K562 (cell line): ENCODE measurements at places on chromosomes 7 and 10. TPM values are rescaled to one million over a fixed set of nuclear protein-coding genes. Genes with fewer than 3 reads are reported as not detected.

- H3K4me3 ChIP-seq = no peak overlapping the region
- peaks cover 4% of the 10 kb centered on the region; the same call in 2 of the 3 replicates for H3K4me1 ChIP-seq
Measured at GRCh38 chr7:139675127-139676125, 102.4 kb downstream of the HIPK2 start.

The CRHR2 gene
- polyA plus RNA-seq = not detected in 2 replicates

DNA sequence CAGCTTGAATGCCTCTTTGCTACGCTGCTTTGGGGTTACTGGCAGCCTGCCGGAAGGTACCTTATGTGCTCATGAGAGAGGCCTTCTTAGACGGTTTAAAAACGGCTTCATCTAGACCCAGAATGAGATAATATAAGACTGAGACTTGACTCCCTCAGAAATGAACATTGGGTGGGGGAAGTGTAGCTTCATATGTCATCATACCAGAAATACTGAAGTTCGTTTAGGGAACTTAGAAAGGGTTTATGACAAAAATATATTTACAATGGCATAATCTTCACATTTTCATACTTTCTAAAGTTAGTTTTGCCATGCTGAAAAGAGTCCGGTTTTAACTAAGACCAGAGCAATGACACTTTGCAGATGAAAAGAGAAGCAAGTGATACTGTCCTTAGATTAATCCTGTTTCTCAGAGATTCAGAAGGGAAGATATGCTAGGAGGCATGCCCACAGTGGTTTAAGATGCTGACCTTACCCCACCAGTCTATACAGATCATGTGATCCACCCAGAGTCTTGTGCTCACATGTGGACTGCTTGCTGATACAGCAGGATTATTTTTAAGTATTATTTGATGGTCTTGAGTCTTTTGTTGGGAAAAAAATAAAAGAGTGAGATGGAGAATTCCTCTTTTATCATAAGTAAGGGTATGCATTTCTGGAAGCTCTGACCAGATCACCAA lies 40.8 kb upstream of the HGF start:
- no peak overlapping the region for H3K27ac ChIP-seq
- no peak for DNase-seq
- no peaks in the 10 kb centered on the region for H3K27me3 ChIP-seq
- H3K36me3 ChIP-seq = no peaks in the 10 kb centered on the region
- no peaks in the 10 kb centered on the region for H3K4me1 ChIP-seq
- H3K4me3 ChIP-seq = no peak overlapping the region

GRCh38 chr7:47087866-47088265 lies 494.0 kb downstream of the TNS3 start:
- DNase-seq = no peak
- no peak overlapping the region for H3K27ac ChIP-seq
- no peak overlapping the region for H3K4me3 ChIP-seq
- H3K36me3 ChIP-seq = no peaks in the 10 kb centered on the region
- no peaks in the 10 kb centered on the region for H3K4me1 ChIP-seq

DNA sequence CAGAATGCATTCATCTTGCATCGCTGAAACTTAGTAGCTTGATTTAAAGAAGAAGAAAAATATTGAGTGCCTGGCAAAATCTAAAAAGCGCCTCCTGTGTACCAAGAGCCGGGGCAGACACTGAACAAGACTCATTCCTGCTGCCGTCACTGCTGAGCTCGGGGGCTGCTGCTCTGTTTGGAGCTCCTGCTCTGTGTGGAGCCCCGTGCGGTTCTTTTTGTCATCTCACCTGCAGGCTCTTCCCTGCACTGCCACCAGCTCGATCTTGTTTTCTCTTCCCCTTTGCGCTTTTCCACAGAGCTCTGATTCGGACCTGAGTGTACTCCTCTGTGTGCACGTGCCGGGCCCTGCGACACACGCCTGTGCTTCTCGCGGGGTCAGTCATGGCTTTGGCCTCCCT lies 462.1 kb upstream of the DPP6 start:
- no peaks in the 10 kb centered on the region for H3K36me3 ChIP-seq
- peaks cover 8% of the 10 kb centered on the region for H3K27me3 ChIP-seq
- H3K4me1 ChIP-seq = no peaks in the 10 kb centered on the region
- no peak overlapping the region for H3K27ac ChIP-seq
- no peak for DNase-seq

GRCh38 chr10:67618116-67618515 lies 77.9 kb downstream of the CTNNA3 start:
- no peaks in the 10 kb centered on the region for H3K27me3 ChIP-seq
- no peaks in the 10 kb centered on the region for H3K36me3 ChIP-seq
- DNase-seq = no peak
- H3K4me1 ChIP-seq = no peaks in the 10 kb centered on the region
- H3K4me3 ChIP-seq = no peak overlapping the region

GRCh38 chr10:955820-956217 lies 24.3 kb upstream of the LARP4B start:
- H3K36me3 ChIP-seq = no peaks in the 10 kb centered on the region
- H3K4me3 ChIP-seq = no peak overlapping the region
- peaks cover 10% of the 10 kb centered on the region for H3K4me1 ChIP-seq
- peaks cover 69% of the 10 kb centered on the region for H3K27me3 ChIP-seq
- H3K27ac ChIP-seq = no peak overlapping the region

DNA sequence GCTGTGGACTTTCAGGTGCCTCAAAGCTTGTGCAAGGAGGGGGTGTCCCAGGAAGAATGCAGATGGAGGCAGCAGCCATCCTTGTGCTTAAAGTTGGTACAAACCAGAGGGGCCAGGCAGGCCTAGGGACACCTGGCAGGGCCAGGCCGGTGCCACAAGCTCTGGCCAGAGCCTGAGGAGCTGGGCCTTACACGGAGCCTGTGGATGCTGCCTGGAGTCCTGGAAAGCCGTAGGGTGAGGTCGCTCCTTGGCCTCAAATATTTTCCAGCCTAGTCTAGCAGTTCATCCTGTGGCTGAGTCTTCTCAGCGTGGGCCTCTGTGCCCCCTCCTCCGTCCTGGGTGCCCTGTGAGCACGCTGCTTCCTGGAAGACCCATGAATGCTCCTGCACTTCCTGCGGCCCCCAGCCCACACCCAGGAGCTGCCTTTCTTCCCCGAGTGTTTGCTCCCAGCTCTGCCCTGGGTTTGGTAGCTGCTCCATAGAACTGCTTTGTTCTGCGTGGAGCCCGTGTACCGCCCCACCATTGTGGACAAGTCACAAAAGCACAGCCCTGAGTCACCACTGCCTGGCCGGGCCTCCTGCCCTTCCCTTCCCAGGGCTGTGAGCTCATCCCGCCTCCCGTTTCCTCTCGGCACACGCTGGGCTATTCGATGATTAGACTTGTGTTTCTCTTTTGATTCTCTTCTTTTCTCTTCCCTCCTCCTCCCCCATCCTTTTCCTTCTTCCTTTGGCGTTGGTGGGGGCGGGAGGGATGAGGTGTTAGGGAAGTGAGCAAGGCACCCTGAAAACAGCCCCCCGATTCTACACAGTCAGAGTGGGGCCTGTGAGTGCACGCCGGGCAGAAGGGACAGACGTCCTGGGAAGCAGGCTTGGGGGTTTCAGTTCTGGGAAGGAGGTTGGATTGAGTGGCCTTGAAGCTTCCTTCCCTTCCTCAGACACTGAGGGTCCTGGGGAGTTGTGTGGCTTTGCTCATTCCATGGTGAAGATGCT lies 73.2 kb upstream of the SHH start:
- no peaks in the 10 kb centered on the region for H3K36me3 ChIP-seq
- H3K27ac ChIP-seq = no peak overlapping the region
- no peak overlapping the region for H3K4me3 ChIP-seq
- H3K27me3 ChIP-seq = peaks cover 68% of the 10 kb centered on the region

- no peak within 1 kb of the TSS for H3K27ac ChIP-seq
- H3K27me3 ChIP-seq = peaks cover 19% of the 10 kb centered on the region
- peaks cover 36% of the 10 kb centered on the region for H3K4me1 ChIP-seq
- peaks cover 15% of the 10 kb centered on the region; the same call in 2 of the 3 replicates for H3K36me3 ChIP-seq
- H3K4me3 ChIP-seq = no peak within 1 kb of the TSS
Measured at GRCh38 chr7:150341263-150342120, at the start of gene RARRES2. TSS of gene RARRES2 (minus strand) at chr7:150341629. CDS start at chr7:150340609, 1,020 bp downstream.

GRCh38 chr10:182441-183201 lies 47.4 kb downstream of the ZMYND11 start:
- H3K27me3 ChIP-seq = no peaks in the 10 kb centered on the region
- no peak overlapping the region for H3K4me3 ChIP-seq
- H3K36me3 ChIP-seq = no peaks in the 10 kb centered on the region
- H3K4me1 ChIP-seq = no peaks in the 10 kb centered on the region

GRCh38 chr7:20661884-20662283 lies 46.4 kb downstream of the ABCB5 start:
- no peaks in the 10 kb centered on the region for H3K36me3 ChIP-seq
- H3K4me3 ChIP-seq = no peak overlapping the region
- H3K4me1 ChIP-seq = no peaks in the 10 kb centered on the region
- H3K27me3 ChIP-seq = no peaks in the 10 kb centered on the region

DNA sequence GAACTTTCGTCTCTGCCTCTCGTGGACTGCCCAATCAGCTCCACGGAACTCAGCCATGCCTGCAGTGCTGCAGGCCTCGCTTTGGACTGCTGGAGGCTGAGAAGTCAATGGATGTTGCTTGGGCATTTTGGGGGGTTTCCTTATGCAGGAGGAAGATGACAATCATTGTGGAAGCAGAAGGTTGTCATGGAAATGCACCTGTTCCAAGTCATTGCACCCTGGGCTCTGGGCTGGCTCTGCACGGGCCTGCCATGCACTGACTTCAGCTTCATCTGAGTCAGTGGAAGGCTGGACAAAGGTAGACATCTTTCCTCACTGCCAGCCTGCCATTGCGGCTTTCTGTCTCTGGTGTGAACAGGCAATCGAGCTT lies 217.3 kb downstream of the RPS24 start:
- H3K4me3 ChIP-seq = no peak overlapping the region
- no peak overlapping the region for H3K27ac ChIP-seq
- no peaks in the 10 kb centered on the region for H3K36me3 ChIP-seq
- DNase-seq = no peak
- peaks cover 9% of the 10 kb centered on the region; the same call in 2 of the 3 replicates for H3K27me3 ChIP-seq

- no peak overlapping the region for H3K4me3 ChIP-seq
- DNase-seq = no peak
- no peaks in the 10 kb centered on the region for H3K4me1 ChIP-seq
- H3K27me3 ChIP-seq = no peaks in the 10 kb centered on the region
Measured at GRCh38 chr7:80681272-80681885, 42.9 kb downstream of the CD36 start.

DNA sequence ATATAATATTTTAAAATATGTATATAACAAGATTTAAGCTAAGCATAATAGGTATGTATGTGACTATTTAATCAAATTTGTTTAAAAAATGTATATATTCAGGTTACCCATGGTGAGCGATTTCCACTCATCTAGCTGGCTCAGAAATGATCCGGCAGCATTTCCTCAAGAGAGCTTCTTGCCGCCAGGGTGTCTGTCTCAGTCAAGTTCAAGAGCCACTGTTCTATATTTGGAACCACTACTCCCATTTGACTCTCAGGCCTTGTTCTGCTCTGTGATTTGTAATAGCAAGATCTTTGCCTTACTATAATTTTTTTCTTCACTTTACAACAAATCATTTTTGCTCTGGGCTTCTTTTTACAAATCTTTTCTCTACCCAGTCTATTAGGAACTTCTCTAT lies 48.7 kb upstream of the CNTNAP2 start:
- H3K36me3 ChIP-seq = no peaks in the 10 kb centered on the region
- no peak overlapping the region for H3K27ac ChIP-seq
- H3K4me3 ChIP-seq = no peak overlapping the region
- H3K27me3 ChIP-seq = no peaks in the 10 kb centered on the region
- no peaks in the 10 kb centered on the region for H3K4me1 ChIP-seq

The ANKRD2 gene
- not detected in 2 replicates for polyA plus RNA-seq

The TFEC gene
- not detected in 2 replicates for polyA plus RNA-seq

The IGFBP3 gene
- polyA plus RNA-seq = 0.09 TPM in 1 of 2 replicates, not detected in the other
